ENCODE measurements at places on chromosomes 2 and 18.

DNA sequence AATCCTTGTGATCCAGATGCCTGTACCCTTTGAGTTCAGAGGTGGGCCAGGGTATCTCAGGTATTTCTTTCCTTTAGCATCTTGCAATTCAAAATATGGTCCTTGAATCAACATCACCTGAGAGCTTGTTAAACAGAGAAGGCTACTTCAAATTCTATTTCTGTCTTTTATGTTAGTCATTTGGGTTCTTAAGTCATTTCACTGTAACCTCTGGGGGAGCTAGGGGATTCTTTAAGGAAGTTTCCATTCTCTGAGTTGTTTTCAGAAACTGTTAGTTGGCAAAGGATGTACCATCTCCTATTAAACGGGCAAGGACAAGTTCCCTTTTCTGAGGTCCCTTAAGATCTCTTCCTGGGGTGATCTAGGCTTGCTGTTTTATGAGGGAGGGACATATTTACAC lies 16.6 kb downstream of the CFLAR start:
- peak; percentile 89 for DNase-seq

GRCh38 chr2:223069465-223069864 lies 17.5 kb downstream of the KCNE4 start:
- DNase-seq, result no peak

GRCh38 chr2:179201869-179202268 lies 62.8 kb downstream of the SESTD1 start:
- DNase-seq, result no peak

- DNase-seq, result peak; percentile 32
Observed at GRCh38 chr18:62107881-62108280, 79.0 kb downstream of the PIGN start.

DNA sequence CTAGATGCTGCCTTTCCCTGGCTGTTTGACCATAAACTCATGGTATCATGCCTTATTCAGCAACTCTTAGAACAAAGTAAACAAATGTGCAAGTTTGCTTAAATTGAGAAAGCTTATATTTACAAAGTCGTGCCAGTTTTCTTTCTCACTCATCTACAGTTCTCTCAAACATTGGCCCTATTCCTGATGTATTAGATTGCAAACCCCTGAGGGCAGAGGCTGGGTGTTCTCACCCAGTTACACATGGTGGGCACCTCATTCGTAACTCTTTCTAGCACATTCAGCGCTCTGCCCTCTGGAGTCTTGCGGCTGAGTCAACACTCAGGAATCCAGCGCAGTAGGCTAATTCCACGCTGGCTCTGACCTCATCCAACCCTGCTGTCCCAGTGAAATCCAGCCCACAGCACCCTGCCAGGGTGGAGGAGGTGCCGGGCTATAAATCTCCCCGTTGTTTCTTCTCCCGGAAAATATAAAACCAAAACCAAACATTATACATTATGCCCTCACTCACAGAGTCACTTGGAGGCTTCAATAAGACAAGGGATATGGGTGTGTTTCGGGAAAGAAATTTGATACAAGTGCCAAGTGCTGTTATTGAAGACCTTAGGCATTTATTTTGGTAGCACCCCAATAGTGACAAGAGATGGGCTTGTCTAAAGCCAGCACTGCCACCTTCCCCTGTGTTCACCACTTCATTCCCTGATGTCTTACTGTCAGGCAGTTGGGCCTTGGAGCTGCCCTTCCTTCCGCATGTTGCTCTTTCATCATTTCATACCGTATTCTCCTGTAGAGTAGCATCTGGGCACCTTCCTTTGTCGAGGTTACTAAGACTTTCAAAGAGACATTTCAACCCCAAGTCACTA lies 287.4 kb downstream of the PRKCE start:
- no peak for DNase-seq

GRCh38 chr2:187655001-187655400 lies 100.8 kb upstream of the TFPI start:
- DNase-seq, result no peak

- peak; percentile 78 for DNase-seq
Observed at GRCh38 chr2:24613154-24613814, 122.2 kb downstream of the NCOA1 start.

DNA sequence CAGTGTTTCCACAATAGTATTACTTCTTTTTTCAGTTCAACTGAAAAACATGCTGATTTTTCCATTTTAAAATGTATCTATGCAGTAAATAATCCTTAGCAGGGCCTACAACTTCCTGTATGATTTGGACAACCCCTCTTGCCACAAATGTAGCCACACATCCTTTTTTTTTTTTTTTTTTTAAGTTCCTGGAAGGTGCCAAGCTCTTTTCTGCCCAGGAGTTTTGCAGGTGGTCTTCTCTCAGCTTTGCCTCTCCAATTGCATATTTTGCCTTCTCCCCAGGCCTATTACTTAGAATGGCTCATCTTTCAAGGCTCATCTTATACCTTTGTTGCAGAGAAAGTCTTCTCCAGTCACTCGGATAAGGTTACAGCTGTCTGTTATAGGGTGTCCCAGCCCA lies 11.6 kb downstream of the KLHL14 start:
- DNase-seq, result peak; percentile 25

DNA sequence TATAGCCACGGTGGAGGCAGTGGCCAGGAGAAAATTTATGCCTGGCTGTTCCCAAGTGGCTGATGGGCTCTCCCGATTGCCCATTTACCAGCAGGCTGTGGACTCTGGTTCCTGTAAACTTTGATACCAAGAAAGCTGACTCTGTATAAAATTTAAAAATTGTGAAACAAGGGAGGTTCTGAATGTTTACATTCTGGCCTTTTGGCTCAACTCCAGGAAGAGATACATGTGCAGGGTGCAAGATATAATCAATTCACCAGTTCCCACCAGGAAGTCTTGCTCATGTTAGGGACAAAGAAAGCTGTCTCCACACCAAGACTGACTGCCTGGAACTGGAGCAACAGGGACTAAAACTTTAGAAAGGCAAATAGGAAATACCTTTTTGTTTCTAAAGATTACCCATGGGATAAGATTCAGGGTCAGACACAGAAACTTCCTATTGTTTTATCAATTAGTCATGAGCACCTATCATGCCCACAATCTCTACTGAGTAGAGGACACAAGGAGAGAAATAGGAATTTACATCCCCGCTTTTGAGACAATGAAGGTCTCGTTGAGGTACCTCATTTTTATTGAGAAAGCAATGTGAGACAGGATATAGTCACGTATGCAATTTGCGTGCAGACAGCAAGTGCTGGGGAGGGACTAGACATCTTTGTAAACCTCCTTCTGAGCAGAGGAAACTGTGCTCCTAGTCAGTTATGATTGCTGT lies 123.5 kb downstream of the LIPG start:
- DNase-seq, result no peak

DNA sequence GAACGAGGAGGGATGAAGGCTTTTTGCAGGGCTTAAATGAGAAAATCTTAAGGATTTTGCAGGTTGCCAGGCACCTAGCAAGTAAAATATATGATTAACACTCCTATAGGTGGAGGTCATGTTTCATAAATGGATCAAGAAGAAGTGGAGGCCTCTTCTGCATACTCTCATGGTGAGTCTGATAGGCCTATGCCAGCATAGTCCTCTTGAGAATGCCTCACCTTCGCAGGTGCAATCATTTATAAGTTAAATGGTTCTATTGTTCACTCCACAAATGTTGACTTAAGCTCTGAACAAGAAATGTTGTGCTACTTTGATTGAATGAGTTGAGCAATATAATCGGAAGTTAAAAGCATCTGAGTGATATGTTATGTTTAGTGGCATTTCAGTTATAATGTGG lies 12.1 kb downstream of the LRRTM1 start:
- no peak for DNase-seq

DNA sequence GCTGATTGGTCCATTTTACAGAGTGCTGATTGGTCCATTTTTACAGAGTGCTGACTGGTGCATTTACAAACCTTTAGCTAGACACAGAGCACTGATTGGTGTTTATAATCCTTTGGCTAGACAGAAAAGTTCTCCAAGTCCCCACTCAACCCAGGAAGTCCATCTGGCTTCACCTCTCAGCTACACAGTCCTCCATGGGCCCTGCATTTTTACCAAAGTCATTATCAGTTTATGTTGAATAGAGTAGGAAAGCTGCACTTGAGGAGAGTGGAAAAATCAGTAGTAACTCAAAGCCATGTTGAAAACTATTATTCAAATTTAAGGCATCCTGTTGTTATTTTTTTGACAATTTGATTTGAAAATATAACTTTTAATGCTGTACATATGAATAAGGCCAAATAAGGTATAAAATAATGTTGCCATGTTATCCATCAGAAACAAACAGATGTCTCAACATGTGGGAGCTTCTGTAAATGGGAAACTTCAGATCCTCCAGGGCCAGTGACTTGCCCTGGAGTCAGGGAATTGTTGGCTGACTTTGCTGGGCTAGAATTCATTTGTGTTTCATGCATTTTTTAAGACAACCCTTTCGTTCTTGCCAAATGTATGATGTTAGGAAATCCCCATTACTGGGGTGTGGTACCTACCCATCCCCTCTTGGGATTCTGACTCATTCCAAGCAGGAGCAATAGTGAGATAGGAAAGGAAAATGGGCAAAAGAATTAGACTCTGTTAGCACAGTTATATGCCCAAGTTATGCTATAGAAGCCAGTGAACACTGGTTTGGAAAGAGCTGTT lies 37.8 kb upstream of the CCDC195 start:
- no peak for DNase-seq

DNA sequence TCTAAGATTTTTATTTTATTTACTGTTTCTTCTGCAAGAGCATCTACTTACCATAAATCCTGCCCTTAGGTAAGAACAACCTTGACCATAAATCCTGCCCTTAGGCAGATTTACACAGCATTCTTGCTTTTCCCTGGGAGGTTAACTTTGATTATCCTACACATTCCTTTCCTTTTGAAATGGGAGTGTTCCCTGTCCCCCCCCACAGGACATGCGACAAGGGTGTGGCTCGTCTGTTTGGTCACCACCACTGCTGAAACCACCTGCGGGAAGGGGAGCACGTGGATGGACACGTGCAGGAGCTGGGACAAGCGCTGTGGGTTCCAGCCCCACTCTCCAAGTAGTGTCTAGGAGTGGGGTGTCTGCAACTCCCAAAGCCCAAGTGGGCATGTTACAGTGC lies 239.3 kb upstream of the SP5 start:
- DNase-seq, result no peak

- no peak for DNase-seq
Observed at GRCh38 chr2:184215745-184216144, 382.6 kb upstream of the ZNF804A start.

DNA sequence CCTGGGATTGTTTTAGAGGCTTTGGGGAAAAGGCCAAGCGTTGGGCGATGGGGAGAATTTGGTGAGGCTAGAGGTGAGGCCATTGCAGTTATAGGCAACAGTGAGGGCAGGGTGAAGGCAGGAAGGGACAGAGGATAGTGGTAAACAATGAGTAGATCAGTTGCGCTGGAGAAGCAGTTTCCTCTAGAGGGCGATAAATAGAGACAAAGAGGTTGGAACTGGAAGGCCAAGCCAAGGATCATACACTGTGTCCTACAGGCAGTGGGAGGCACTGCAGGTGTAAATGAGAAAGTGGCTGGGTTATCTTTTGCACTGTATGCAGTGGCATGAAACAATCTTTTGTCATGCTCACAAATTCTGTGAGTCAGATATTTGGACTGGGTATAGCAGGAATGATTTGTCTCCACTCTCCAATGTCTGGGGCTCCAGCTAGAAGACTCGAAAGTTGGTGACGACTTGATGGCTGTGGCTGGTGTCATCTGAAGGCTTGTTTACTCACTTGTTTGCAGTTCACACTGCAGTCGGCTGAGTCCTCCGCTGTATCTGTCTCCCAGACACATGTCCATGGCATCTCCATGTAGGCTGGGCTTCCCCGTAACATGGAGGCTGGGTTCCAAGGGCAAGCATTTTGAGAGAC lies 82.1 kb downstream of the TNP1 start:
- peak; percentile 86 for DNase-seq

GRCh38 chr2:97718942-97719341 lies 5.6 kb downstream of the ZAP70 start:
- DNase-seq, result no peak

- peak; percentile 27 for DNase-seq
Observed at GRCh38 chr2:71530641-71531332, 77.4 kb downstream of the DYSF start.

GRCh38 chr2:196331851-196332250 lies 160.5 kb upstream of the STK17B start:
- DNase-seq, result no peak

GRCh38 chr2:172462849-172463381 lies 35.5 kb downstream of the ITGA6 start:
- peak; percentile 33 for DNase-seq

- DNase-seq, result no peak
Observed at GRCh38 chr2:7994397-7994951, 687.4 kb upstream of the ID2 start.

- DNase-seq, result no peak
Observed at GRCh38 chr2:240920783-240921231, 14.7 kb downstream of the CROCC2 start.

DNA sequence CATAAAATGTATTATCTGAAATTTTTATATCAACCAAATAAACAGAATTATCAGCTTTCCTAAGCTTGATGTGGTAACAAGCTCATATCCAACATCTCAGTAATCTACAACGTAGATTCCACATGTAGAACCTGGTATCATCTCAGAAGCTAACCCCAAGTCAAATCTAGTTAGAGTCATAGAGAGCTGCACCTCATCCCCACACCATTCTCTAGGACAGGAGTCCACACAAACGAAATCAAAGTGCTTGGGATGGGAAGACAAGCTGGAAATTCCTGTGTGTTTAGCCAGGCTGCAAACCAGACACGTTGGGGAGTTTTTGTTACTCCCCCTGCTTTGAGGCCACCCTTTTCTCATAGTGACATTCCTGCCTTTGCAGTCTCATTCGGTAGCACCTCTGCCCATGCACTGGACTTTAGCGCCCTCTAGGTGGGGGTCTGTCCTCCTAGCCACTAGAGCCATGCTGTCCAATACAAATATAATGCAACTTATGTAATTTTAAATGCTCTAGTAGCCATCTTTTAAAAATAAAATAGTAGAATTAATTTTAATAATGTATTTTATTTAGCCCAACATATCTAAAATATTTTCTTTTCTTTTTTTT lies 28.1 kb upstream of the SATB2 start:
- DNase-seq, result peak; percentile 36

DNA sequence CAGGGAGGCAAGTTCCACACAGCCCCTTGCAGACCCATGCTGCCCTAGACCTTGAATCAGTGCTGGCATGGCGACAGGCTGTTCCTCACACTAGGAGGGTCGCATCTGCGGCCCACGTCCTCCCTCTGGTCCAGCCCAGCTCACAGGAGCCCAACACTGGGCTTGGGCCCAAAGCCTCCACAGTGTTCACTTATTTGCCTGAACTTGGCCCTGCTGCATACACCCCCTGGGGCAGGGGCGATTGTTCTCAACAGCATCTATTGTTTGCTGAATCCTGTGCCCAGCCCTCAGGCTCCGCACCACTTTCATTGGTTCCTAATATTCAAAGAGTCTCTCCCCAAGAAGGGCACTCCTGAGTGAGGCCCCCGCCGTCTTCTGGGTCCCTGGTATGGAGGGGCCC lies 90.7 kb downstream of the ZBTB7C start:
- DNase-seq, result no peak

GRCh38 chr2:946073-946948 lies 4.3 kb upstream of the SNTG2 start:
- DNase-seq, result peak; percentile 41

DNA sequence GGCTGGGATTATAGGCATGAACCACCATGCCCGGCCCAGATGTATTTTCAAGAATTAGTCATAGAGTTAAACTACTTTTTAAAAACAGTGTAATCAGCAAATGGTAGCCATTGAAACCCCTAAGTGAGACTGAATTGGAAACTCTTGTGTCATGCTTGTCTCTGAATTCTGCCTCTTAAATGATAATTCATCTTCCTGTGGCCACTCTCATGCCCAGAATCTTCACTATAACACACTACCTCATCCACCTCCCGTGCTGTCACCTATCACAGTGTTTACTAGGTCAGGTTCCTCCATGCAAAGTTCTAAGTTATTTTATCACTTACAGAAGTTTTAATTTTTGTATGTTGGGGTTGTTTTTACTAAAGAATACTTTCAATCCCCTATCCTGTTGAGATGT lies 197.5 kb downstream of the PHLPP1 start:
- no peak for DNase-seq

All from MV-4-11 (cell line).